Thoracic aorta (tissue), 2 donors: ENCODE measurements at places on chromosomes 5 and 9.

DNA sequence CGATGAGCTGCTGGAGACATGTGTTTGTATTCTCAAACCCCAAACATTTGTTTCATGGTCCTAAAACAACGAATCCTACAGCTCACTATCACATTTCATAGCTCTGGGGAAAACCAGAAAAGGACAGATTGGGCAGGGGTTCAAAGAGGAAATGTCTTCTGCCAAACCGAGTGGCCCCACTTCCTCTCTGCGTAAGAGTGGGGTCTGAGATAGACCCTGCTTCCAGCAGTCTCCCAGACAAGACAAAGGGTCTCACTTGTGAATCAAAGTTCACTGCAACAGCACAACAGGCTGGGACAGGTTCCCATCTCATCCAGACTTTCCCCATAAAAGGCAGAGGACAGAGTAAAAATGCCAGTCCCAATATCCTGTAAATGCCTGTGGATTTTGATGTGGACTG, 276.2 kb upstream of the SLC24A2 start:
- no peak for DNase-seq

GRCh38 chr5:168085261-168086031, 206.0 kb upstream of the WWC1 start:
- no peak for DNase-seq

DNA sequence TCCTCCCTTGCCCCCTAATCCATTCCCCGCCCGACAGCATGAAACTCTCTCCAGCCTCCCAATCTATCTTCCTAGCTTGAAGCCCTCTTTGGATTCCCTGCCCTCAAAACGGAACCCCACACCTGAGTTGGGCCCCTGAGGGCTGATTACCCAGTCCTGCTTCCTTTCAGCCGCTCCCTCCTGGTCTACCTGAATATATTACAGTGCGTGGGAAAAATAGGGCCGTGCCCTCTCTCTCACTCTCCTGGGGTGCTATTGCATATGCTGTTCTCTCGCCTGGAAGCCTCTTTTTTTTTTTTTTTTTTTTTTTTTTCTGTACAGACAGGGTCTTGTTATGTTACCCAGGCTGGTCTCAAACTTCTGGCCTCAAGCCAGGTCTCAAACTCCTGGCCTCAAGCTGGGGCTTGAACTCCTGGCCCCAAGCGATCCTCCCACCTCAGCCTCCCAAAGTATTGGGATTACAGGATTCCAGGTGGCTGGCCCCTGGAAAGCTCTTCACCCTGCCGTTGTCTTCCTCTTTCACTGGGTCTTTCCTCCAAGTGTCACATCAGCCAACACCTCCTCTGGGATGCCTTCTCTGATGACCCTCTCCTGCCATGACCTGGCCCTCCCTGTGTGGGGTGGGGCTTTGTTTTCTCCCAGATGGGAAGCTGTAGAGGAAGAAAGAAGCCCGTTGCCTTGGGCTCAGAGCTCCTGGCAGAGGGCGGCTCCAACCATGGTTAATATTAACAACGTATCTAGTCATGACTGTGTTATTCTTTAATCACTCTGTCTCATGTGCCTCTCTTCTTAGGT, 8.2 kb downstream of the DNM1 start:
- no peak for DNase-seq

DNA sequence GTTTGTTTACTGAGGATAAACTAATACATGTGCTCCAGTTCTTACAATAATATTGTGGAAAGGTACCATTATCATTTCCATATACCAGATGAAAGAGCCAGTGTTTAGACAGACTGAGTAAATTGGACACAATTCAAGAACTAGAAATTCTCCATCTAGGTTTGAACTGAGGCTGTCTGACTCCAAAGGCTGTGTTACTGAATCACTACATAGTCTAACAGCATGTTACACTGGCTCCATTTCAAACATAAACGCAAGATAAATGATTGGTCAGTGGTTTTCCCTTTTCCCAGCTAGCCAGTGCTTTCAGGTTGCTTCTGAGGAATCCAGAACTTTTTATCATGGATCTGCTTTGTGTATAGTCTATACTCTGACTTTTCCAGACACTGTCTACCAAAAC, 8.1 kb downstream of the SPDL1 start:
- no peak for DNase-seq

DNA sequence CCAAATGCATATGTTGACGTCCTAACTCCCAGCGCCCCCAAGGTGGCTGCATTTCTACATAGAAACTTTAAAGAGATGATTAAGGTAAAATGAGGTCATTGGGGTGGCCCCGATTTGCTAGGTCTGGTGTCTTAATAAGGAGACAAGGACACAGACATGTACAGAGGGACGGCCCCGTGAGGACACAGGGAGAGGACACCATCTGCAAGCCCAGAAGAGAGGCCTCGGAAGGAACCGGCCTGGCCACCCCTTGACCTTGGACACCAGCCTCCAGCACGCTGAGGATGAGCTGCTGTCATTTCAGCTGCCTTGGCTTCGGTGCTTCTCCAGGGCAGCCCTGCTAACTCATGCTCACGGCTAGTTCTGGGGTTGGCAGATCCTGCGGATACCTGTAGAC, 73.2 kb downstream of the MRPL36 start:
- DNase-seq, result no peak

DNA sequence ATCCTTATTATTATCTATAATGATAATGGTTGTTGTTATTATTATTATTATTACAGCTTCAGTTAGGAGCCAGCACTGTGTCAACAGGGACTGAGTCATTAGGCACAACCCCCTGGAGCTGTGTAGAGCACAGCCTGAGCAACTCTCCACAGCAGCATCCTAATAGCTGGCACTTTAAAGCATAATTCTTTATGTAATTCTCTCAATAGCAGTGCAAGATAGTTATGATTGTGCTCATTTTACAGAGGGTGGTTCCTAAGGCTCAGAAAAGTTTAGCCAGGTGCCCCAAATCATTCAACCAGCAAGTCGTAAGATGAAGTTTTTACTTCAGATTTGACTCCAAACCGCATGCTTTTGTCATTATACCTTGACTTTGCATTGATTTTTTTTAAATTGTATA, 390.3 kb downstream of the ANXA1 start:
- DNase-seq, result no peak

- DNase-seq, result no peak
Observed at GRCh38 chr5:39342460-39342859, 21.8 kb downstream of the C9 start.

DNA sequence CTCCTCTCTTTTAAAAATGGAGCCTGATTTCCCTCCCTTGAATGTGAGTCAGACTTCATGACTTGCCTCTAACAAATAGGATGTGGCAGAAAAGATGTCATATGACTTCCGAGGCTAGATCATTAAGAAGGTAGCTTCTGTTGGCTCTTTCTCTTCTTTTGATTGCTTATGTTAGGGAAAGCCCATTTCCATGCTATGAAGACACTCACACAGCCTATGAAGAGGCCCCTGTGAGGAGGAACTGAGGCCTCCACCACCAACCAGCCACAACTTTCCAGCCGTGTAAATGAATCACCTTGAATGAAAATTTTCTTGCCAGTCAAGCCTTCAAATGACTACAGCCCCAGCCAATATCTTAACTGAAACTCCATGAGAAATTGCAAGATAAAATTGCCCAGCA, 413.4 kb downstream of the TMEM38B start:
- DNase-seq, result no peak

- DNase-seq, result no peak
Observed at GRCh38 chr9:119369680-119370366, 588 bp upstream of the BRINP1 start.

DNA sequence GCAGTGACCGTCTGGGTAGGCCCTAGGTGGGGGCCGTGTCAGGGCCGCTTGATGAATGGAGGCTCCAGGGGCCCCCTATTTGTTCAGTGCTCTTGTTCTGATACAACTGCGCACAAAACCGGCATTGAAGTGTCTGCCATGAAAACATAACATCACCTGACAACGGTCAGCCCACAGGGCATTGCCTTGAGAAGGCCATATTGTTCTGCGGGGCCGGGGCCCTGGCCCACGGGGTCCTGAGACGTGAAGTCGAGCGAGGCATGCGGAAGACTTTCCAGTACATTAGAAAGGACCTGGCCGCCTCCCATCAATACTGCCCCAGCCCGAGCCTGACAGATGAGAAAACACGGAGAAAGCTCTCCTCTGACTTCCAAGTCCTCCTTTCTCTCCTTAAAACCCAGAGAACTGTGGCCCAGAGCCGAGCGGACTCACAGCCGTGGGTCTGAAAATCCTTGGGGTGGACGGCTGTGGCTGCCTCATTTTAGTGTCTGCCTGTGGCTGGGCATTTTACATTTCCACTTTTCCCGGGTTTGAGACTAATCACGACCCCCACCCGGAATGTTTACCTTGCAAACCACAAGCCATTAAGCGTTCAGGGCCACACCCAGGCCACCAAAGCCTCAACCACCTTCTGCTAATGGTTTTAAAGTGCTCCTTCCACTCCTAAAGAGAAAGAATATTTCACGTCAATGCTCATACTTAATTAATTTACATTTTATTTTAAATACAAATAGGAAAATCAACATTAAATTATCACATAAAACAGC, 391.0 kb upstream of the IRX2 start:
- no peak for DNase-seq

- no peak for DNase-seq
Observed at GRCh38 chr9:130448771-130449603, 4.2 kb downstream of the ASS1 start.

DNA sequence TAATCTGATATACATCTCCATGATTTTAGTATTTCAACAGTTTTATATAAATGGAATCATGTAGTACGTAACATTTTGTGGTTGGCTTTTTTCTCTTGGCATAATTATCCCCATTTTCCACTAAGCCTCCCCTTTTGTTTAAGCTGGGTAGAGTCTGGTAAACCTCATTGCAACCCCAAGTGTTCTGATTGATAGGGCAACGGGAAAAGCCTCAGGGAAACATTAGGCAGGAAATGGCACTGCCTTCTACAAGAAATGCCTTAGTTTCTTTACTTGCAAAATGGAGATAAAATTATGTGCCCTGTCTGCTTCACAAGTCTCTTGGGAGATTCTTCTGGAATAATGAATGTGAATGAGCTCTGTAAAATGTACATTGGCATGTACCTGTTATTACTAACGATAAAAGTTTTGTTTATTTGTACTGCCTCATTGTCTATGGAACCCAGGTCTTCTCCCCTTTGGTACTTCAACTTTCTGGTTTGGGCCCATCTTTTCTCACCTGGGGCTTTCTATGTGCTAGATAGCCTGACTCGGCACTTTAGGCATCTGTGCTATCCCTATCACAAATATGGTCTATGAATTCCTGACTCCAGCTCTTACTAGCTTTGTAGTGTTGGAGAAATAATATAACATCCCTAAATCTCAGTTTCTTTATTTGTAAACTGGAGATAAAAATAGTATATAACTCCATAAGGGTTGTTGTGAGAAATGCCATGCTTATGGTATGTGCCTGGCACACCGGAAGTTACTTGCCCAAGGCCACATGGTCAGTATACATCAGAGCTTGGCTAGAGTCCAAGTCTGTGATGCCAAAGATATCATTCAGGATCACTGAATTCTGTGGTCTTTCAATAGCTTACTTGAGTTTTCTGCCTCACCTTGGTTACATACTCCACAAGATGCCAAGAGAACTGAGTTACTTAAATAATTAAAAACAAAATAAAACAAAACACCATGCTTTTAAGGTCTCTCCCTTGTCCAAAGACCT, 48.2 kb upstream of the ZNF169 start:
- no peak for DNase-seq

- DNase-seq, result peak; percentile 25
Observed at GRCh38 chr9:119802621-119803020, 433.4 kb upstream of the BRINP1 start.

- no peak for DNase-seq
Observed at GRCh38 chr9:124505006-124505900, 1.9 kb downstream of the NR5A1 start.

GRCh38 chr9:82645600-82645999, 417.3 kb downstream of the RASEF start:
- no peak for DNase-seq

- DNase-seq, result no peak
Observed at GRCh38 chr5:165714598-165714997, 2209.2 kb downstream of the MAT2B start.

DNA sequence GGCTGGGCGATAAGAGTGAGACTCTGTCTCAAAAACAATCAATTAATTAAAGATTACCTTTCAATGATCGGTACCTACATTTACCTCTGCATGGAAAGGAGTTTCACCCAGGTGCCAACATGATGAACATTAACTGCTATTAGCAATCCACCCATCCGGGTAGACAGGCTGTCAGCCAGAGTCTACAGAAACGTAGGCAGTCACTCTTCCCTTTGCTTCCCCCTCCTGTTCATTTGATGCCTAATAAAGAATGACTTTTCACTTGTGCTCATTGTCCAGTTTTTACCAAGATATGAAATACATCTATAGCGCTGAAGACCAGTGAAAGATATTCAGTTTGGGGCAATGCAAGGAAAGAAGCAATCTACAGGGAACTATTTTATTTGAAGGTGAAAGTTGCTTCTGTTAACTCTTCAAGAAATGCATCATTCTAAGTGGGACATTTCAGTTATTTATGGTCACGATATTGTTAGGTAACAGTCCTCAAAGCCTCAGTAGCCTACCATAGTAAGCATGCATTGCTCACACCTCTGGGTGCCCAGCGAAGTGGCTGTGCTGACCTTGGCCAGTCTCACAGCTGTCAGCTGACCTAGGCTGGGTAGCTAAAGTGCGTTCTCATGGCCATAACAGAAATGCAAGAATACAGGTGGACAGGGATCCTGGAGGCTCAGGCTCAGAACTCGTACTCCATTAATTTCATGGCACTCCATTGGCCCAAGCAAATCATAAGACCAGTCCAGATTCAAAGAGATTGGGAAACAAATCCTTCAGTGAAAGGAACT, 87.2 kb upstream of the DMRT1 start:
- DNase-seq, result no peak

- DNase-seq, result no peak
Observed at GRCh38 chr5:149762958-149763630, 33.0 kb downstream of the PPARGC1B start.

DNA sequence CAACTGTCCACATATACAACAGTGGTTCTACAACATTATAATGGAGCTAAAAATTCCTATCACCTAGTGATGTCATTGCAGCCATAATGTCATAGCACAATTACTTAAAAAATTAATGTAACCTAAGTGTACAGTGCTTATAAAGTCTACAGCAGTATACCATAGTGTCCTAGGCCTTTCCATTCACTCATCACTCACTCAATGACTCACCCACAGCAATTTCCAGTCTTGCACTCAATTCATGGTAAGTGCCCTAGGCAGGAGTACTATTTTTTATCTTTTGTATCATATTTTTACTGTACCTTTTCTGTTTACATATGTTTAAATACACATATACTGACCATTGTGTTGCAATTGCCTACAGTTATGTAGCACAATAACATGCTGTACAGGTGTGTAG, 9.6 kb upstream of the PUM3 start:
- no peak for DNase-seq
